ENCODE measurements at places on chromosomes 13 and 19.

DNA sequence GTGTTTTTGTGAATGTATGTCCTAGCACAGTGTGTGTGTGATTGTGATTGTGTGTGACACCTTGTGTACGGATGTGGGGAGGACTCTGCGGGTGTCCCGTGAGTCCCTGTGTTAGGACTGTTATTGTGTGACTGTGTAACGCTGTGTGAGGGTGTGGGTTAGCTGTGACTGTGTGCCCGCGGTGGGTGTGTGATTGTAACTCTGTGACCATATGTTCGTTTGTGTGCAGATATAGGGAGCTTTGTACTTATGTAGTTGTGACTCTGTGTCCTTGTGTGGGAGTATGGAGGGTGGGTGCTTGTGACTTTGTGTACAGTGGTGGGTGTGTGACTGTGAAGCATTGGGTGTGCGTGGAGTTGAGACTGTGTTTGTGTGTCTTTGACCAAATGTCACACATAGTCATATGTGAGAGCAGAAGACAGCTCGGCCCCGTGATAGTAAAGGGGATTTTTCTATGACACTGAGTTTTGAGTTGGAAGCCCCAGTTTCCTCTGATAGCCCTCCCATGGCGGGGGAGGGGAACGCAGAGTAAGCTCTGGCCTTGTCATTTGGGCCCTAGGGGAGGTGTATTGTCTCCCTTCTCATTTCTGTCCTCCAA, 949 bp upstream of the ZNF260 start:
- no peak for DNase-seq

DNA sequence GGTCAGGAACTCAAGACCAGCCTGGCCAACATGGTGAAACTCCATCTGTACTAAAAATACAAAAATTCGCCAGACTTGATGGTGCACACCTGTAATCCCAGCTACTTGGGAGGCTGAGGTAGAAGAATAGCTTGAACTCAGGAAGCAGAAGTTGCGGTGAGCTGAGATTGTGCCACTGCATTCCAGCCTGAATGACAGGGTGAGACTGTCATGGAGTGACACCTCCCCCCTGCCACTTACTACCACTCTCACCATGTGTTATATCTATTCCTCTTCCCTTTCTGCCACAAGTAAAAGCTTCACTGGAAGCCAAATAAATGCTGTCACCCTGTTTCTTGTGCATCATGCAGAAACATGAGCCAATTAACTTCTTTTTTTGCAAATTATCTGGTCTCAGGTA, 10.6 kb upstream of the CEACAM4 start:
- DNase-seq: no peak

- DNase-seq: no peak
Observed at GRCh38 chr13:110391273-110391672, 84.2 kb downstream of the COL4A2 start.

DNA sequence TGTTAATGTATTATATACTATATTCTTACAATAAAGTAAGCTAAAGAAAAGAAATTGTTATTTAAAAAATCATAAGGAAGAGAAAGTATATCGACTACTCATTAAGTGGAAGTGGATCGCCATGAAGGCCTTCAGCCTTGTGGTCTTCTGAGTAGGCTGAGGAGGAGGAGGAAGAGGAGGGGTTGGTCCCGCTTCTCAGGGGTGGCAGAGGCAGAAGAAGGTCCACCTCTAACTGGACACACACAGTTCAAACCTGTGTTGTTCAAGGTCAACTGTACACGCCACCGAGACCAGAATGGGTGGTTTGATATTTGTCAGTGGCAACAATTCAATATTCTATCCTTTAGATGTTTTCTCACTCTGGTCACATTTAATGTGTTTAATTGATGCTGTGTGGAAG, 67.2 kb downstream of the ALOX5AP start:
- DNase-seq: no peak

- no peak for DNase-seq
Observed at GRCh38 chr19:30023330-30023729, 81.3 kb downstream of the URI1 start.

DNA sequence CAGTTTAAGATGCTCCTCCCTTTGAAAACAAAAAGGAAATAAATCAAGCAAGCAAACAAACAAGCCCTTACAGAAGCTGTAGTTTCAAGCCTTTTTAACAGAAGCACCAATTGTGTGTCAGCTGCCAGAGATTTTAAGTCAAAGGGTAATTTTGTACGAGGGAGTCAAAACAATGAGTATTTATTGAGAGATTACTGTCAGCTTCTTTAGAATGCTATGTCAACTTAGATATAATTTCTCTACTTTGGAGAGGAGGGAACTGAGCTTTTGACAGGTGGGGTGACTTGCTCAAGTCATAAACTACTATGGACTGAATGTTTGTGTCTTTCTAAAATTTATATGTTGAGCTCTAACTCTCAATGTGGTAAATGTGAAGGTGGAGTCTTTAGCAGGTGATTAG, 10.5 kb upstream of the CBY2 start:
- no peak for DNase-seq

DNA sequence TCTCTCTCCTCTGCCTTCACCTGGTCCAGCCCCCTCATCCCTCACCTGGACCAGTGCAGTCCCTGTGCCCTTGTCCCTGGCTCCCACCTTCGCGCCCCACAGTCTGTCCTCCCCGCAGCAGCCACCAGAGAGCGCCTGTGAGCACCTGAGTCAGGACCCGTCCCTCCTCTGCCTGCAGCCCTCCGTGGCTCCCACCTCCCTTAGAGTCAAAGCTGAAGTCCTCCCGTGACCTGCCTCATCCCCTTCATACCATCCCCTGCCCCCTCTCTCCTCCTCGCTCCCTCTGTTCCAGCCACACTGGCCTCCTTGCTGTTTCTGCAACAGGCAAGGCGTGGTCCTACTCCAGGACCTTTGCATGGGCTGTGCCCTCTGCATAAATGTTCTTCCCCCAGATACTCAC, 10.3 kb downstream of the CELF5 start:
- no peak for DNase-seq

Data from stimulated activated CD8-positive, alpha-beta memory T cell treated with anti-CD3 and anti-CD28 coated beads, Interleukin-7, amount 100 ng/mL, for 1 hour (primary cell).